ENCODE measurements at places on chromosomes 5 and 9.
A peak's percentile ranks its signal among the peaks of the same experiment; 100 is the strongest.

DNA sequence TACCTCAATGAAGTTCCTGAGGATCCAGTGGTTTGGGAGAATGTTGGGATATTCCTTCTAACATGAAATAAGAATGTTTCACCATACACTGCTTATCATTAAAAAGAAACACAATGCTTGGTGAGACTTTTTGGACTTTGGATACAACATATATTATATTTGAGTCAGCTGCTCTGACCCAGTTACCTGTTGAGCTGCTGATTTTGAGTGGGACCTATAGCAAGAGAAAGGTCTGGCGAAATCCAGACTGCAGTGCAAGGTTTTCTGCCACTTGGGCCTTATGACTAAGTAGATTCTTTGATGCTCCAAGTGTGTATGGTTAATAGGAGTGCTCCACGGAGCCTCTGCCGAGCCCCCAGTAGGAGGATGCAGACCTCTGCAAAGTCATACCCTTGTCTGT lies 10.0 kb upstream of the RALGPS1 start:
- no peak for DNase-seq

DNA sequence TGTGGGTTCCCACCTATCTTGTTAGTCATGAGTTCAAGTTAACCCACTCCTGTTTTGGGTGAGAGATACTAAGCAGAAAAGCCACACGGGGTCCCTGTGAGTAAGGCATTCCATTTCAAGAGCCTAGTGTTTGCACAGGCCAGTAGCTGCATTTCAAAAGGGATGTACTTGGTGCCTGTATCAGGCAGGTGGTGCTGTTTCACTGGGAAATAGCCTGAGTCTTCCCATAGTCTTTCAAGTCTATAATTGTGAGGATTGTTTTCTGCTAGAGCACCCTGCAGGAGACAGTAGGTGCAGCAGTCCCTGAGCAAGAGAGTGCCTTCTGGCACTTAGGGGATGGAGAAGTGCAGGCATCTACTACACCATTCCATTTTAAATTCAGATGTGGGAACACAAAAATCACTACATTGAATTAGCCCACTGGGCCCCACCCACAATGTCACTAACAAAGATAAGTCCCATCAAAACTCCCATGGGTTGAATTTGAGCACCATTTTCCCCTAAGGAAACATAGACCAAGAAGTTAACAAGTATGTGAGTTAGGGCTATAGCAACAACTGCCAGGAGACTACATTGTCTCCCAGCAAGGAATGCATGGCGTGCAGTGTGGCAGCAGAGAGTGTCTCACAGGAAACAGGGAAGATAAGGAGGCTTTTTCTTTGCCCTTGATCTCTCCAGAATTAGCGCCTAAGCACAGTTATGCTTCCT lies 263.2 kb downstream of the COX7C start:
- peak; percentile 86 for DNase-seq

DNA sequence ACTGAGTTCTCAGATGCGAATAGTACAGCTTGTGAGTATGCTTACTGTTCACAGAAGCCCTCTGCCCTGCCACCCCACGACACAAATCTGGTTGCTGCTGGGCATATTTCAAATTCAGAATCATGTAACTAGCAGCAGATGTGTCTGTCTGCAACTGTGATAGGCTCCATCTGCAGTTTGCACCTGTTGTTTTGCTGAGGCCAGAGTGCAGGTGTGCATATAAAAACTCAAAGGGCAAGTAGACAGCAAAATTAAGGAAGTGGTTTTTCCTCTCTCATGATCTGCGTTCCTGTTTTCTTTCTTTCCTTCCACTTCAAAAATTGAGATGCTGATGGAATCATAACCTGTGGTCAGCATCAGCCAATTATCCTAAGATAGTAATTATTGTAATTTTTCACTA lies 1000.5 kb downstream of the PTPRD start:
- DNase-seq = no peak

GRCh38 chr5:21680641-21681040 lies 1172.5 kb downstream of the CDH12 start:
- DNase-seq = no peak

GRCh38 chr5:134569758-134570364 lies 44.4 kb downstream of the JADE2 start:
- DNase-seq = no peak

- DNase-seq = no peak
These were observed 45.8 kb upstream of the ERBIN start for GRCh38 chr5:65880496-65881072.

GRCh38 chr9:124843456-124844034 lies 9.7 kb upstream of the WDR38 start:
- DNase-seq = no peak

GRCh38 chr5:79093762-79094161 lies 17.8 kb upstream of the BHMT start:
- DNase-seq = no peak

DNA sequence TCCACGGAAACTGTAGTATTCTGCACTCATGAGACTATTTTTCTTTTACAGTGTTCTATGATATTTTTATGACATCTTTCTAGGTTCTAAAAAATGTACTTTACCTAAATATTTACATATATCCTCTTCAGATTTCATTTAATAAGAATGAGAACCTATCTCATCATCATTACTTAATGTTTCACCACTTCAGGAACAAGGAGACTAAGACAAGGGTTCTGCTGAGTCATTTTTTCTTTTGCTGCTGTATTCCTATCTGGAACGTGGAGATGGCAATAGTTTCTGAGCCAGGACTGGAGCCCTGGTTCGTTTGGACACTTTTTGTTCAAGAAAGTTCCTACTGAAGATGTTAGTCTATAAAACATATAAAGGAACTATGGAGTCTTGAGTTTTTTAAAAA lies 258.2 kb upstream of the MAP3K1 start:
- DNase-seq = no peak

- DNase-seq = no peak
These were observed 4.4 kb upstream of the TENT4A start for GRCh38 chr5:6708814-6709213.

GRCh38 chr9:125663127-125663526 lies 43.9 kb downstream of the MAPKAP1 start:
- DNase-seq = peak; percentile 30

DNA sequence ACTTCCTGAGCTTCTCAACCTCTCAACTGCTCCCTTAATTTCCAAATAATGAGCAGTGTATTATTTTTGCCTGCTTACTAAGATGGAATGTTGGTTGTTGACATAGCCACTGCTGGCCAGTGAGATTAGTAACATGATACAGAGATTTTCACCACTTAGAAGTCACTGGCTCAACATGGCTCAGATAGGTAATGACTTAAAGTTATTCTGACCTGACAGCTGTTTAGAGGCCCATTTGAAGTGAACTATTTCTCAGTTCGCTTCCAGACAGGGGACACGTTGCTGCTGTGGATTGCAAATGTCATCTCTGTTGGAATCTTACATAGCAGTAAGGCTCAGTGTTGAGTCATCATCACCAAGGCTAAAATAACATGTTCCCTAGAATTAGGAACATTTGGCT lies 490.2 kb downstream of the TLE4 start:
- peak; percentile 86 for DNase-seq
